Stimulated activated CD8-positive, alpha-beta memory T cell treated with anti-CD3 and anti-CD28 coated beads, Interleukin-15, amount 100 ng/mL, for 48 hours (primary cell): ENCODE measurements at places on chromosomes 1 and 21.

- DNase-seq, result no peak
These were observed 23.9 kb upstream of the MEF2D start for GRCh38 chr1:156524481-156524869.

GRCh38 chr21:34911360-34911759, 137.7 kb downstream of the RUNX1 start:
- no peak for DNase-seq

- DNase-seq, result peak; percentile 34
These were observed 46.9 kb downstream of the DOP1B start for GRCh38 chr21:36203603-36203889.

GRCh38 chr1:53153752-53154151, 11.3 kb upstream of the SLC1A7 start:
- DNase-seq, result no peak

DNA sequence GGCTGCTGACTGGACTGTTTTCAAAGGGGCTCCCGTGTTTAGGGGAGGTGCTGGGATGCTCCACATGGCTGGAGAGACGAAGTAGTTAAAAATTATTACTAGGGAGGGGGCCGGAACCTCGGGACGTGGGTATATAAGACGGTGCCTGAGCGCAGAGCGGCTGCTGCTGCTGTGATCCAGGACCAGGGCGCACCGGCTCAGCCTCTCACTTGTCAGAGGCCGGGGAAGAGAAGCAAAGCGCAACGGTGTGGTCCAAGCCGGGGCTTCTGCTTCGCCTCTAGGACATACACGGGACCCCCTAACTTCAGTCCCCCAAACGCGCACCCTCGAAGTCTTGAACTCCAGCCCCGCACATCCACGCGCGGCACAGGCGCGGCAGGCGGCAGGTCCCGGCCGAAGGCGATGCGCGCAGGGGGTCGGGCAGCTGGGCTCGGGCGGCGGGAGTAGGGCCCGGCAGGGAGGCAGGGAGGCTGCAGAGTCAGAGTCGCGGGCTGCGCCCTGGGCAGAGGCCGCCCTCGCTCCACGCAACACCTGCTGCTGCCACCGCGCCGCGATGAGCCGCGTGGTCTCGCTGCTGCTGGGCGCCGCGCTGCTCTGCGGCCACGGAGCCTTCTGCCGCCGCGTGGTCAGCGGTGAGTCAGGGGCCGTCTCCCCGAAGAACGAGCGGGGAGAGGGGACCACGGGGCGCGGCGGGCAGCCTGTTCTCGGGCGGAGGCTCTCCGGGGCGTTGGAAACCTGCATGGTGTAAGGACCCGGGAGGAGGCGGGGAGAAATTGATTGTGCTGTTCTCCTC, at the start of gene CHODL:
Gene CHODL (plus strand): TSS at position 163 of the 793 bp plus-strand sequence. CDS start 391 bp downstream, at position 554.
- DNase-seq, result no peak

- DNase-seq, result no peak
These were observed 26.0 kb upstream of the CNTN2 start for GRCh38 chr1:205017001-205017400.

DNA sequence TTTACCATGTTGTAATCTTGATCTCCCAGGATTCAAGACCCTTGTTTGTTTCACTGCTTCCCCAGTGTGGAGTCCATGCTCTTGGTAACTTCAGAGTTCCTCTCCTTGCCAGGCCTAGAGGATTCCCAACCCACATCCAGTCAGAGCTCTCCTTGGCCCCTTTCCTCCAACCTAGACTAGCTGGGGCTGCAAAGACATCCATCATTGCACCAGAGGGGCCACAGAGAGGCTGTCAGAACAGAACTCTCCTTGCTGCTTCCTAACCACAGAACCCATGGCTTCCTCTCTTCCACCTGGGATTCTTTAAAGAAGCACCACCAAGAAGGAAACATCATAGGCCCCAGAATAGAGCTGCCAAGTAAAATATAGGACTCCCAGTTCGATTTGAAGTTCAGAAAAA, 81.0 kb downstream of the HMGB4 start:
- DNase-seq, result no peak

GRCh38 chr1:905811-906599, 17.7 kb upstream of the SAMD11 start:
- no peak for DNase-seq
